Right atrium auricular region (tissue), 2 donors: ENCODE measurements at places on chromosomes 16 and 17. TPM values are rescaled to one million over a fixed set of nuclear protein-coding genes. Genes with fewer than 3 reads are reported as not detected.

DNA sequence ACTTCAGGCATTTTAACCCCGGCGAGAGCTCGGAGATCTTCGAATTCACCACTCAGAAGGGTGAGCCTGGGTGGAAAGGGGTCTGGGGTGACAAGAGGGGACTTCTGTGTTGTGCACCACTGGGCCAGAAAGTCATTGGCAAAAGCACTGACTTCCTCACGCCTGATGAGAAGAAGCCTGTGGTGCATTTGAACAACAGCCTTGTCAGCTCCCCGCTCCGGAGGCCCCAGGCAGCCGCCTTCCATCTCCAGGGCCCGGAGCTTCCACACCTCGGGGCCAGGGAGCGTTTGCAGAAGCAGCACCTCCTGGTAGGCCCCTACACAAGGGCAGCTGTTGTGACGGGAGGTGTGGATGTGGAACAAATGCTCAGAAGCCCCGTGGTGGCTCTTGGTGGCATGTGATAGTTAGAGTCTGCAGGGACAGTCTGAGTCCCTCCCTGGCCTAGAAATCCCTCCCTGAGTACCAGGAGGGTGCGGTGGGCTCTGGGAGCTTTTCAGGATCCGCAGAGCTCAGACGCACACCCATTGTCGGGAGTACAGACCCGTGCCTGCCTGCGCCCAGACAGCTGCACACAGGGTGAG, 9.7 kb downstream of the CACNG1 start:
- H3K36me3 ChIP-seq = no peaks in the 10 kb centered on the region
- peaks cover 7% of the 10 kb centered on the region for H3K4me1 ChIP-seq
- no peak overlapping the region for H3K27ac ChIP-seq

DNA sequence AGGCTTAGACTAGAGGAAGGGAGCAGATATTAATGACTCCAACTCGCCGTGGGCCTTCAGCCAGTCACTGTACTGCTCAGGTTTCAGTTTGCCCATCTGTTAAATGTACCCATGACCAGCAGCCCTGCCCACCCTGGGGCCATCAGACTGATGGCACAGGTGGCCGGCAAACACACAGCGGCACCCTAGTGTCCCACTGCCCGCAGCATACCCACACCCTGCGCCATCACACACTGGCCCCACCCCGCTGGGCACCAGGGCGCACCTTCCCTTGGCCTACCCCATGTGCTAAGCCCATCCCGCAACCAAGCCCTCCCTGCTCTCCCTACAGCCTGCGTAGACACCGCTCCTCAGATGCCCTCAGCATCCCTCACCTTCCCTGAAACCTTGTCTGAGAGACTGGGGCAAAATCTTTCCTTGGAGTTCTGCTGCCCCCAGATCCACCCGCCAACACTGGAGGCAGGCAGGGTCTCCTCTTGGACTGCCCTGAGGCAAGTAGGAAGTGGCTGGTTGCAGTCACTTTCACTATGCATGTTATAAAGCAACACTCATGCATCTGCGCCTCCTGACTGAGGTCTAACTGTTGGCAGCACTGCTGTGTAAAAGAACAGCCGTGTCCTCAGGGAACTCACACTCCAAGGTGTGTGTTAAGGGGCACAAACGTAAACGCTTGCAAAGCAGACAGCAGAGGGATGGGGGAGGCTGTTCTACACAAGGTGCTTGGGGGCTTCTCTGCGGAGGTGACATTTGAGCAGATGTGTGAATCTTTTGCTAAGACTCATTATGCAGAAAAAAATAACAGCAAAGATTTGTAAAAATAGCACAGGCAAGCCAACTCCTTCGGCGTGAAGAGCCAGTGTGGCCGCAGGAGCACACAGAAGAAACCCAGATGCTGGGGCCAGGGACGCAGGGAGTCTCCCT, 6.7 kb upstream of the BCAR1 start:
- H3K4me1 ChIP-seq = no peaks in the 10 kb centered on the region
- DNase-seq = no peak
- no peak overlapping the region for H3K4me3 ChIP-seq
- no peaks in the 10 kb centered on the region for H3K27me3 ChIP-seq

DNA sequence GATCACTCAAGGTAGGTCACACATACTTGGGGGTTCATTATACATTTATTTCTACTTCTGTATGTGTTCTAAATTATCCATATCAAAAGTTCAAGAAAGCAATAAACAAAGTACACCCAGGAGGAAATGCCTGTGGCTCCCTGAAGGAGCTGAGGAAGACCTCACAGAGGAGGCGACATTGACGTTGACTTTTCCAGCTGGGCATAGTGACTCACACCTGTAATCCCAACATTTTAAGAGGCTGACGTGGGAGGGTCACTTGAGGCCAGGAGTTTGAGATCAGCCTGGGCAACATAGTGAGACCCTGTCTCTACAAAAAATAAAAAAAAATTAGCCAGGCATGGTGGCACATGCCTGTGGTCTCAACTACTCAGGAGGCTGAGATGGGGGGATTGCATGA, 16.3 kb downstream of the ITGAD start:
- DNase-seq = no peak
- H3K4me3 ChIP-seq = no peak overlapping the region
- no peak overlapping the region for H3K27ac ChIP-seq
- H3K36me3 ChIP-seq = no peaks in the 10 kb centered on the region
- H3K27me3 ChIP-seq = no peaks in the 10 kb centered on the region

GRCh38 chr17:75065562-75066151, 18.6 kb downstream of the KCTD2 start:
- no peaks in the 10 kb centered on the region for H3K27me3 ChIP-seq
- no peak overlapping the region for H3K4me3 ChIP-seq
- no peak for DNase-seq
- peaks cover 11% of the 10 kb centered on the region for H3K4me1 ChIP-seq
- H3K36me3 ChIP-seq = peaks cover 42% of the 10 kb centered on the region

- H3K27ac ChIP-seq = no peak overlapping the region
- no peaks in the 10 kb centered on the region for H3K36me3 ChIP-seq
- no peak overlapping the region for H3K4me3 ChIP-seq
- no peak for DNase-seq
These were observed 601.4 kb upstream of the CA10 start for GRCh38 chr17:52759864-52760263.

GRCh38 chr17:40433551-40434415, 9.5 kb upstream of the IGFBP4 start:
- no peaks in the 10 kb centered on the region for H3K27me3 ChIP-seq
- DNase-seq = no peak
- H3K4me3 ChIP-seq = no peak overlapping the region
- no peaks in the 10 kb centered on the region for H3K4me1 ChIP-seq
- H3K27ac ChIP-seq = peak overlapping the region; percentile 5
- no peaks in the 10 kb centered on the region for H3K36me3 ChIP-seq

DNA sequence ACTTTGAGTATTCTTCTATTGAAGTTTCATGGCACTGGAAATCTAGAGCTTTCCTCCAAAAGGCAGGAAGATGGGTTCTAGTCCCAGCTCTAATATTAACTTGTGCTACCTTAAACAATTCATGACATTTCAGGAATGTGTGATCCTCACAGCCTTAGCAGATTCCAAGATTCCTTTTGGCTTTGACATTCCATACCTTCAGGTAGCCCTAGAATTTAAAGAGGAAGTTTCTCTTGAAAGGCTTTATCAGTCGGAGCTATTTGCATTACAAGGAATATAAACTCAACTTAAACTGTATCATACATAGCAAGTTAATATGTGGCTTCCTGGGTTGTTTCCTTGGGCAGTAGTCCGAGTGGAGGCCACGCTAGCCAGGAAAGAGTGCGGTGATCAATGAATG, 330.0 kb downstream of the SHISA9 start:
- H3K36me3 ChIP-seq = no peaks in the 10 kb centered on the region
- no peak overlapping the region for H3K27ac ChIP-seq
- no peak for DNase-seq
- H3K4me3 ChIP-seq = no peak overlapping the region
- H3K27me3 ChIP-seq = no peaks in the 10 kb centered on the region

- no peak overlapping the region for H3K4me3 ChIP-seq
- H3K4me1 ChIP-seq = no peaks in the 10 kb centered on the region
- DNase-seq = no peak
- peaks cover 11% of the 10 kb centered on the region for H3K36me3 ChIP-seq
- no peak overlapping the region for H3K27ac ChIP-seq
These were observed 25.8 kb downstream of the WWP2 start for GRCh38 chr16:69787883-69788282.

GRCh38 chr16:1572673-1573072, 39.2 kb downstream of the IFT140 start:
- H3K4me1 ChIP-seq = no peaks in the 10 kb centered on the region
- no peak overlapping the region for H3K4me3 ChIP-seq
- no peaks in the 10 kb centered on the region for H3K36me3 ChIP-seq
- DNase-seq = no peak

DNA sequence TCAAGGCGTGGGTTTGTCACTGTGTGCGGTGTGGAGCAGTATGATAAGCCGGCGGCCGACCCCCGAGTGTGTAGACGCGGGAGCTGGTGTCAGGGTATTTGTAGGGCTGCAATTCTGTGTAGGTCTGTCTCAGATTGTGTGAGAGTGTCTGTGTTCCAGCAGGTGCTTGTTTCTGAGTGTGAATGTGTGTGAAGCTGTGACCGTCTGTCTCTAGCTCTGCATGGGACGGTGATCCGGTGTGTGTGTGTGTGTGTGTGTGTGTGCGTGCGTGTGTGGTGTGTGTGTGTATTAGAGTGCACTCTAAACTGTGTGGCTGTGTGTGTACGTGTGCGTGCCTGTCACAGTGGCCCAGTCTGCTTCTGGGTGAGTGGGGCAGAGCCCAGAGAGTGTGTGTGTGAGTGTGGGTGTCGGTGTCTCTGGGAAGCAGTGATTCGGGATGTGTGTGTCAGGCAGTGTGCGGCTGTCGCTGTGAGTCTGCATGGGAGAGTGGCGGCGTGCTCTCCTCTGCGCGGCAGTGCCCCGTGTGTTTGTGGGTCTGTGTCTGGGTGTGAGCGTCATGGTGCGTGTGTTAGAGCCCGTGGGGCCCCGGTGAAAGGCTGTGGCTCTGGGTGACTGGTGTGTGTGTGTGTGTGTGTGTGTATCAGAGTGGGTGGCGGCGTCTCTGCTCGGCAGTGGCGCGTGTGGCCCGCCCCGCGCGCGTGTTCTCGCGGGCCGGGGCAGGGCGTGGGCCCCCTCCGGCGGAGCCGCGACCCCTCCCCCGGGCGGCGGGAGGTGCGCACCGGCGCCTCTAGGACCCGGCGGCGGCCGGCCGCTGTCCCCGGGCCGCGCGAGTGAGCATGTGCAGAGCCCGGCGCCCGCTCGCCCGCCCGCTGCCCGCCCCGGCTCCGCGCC, at the start of gene WSCD1:
TSS of gene WSCD1 (plus strand) at position 841 of the 891 bp plus-strand sequence. CDS start 10,280 bp downstream, outside the sequence.
- no peak for DNase-seq
- H3K27ac ChIP-seq = no peak within 1 kb of the TSS
- peak within 1 kb of the TSS; percentile 56 for H3K4me3 ChIP-seq
- no peaks in the 10 kb centered on the region for H3K27me3 ChIP-seq
- H3K36me3 ChIP-seq = no peaks in the 10 kb centered on the region
- H3K4me1 ChIP-seq = no peaks in the 10 kb centered on the region

- no peak overlapping the region for H3K27ac ChIP-seq
- H3K4me3 ChIP-seq = no peak overlapping the region
- no peaks in the 10 kb centered on the region for H3K27me3 ChIP-seq
- no peaks in the 10 kb centered on the region for H3K36me3 ChIP-seq
- no peak for DNase-seq
These were observed 636.3 kb upstream of the SOX9 start for GRCh38 chr17:71484546-71484945.

DNA sequence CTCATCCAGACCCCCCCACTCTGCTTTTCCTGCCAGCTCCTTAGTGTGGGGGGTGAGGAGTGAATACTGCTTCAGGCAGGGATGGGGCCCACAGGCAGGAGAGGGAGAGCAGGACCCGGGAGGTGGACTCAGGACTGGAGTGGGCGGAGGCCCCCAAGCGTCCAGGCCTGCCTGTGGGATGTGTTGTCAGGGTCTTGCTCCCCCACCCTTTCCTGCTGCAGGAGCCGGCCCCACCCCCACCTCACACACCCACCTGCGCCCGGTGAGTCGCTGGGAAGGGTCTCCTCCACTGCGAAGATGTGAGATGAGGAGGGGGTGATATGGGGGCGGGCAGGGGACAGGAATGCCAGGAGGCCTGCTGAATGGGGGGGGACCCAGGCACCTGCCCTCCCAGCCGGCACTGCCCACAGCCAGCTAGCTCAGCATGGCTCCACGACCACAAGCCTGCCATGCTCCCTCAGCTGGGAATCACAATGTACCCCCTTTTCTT, 1.1 kb downstream of the FAM171A2 start:
- no peak overlapping the region for H3K4me3 ChIP-seq
- DNase-seq = no peak

KIF2B gene
- not detected for total RNA-seq

RPS6KB1 gene
- total RNA-seq = 14.3 TPM

AGRP gene
- not detected for total RNA-seq

KCTD19 gene
- total RNA-seq = not detected

DLX3 gene
- not detected for total RNA-seq

CLEC19A gene
- not detected for total RNA-seq
